ENCODE measurements at places on chromosomes 12 and 14.

DNA sequence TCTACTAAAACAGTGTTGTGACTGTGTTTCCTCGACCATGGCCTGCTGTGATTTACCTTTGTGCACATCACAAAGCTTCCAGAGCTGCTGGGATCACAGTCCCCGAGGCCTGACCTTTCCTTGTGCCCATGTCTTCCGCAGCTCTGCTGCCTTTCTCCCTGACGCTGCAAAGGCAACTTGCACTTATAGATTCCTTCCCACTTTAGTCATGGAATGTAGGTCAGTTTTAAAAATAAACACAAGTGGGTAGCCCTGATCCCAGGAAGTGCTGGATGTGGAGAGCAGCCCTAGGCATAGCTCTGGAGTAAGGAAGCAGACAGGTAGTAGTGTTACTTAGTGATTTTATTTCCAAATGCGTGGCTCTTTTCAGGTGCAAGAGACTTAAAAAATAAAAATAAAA lies 825.7 kb downstream of the AACS start:
- DNase-seq = no peak

- DNase-seq = no peak
Observed at GRCh38 chr12:59619461-59620240, 23.8 kb downstream of the SLC16A7 start.

GRCh38 chr12:116712458-116713303 lies 25.2 kb downstream of the SPRING1 start:
- DNase-seq = no peak

DNA sequence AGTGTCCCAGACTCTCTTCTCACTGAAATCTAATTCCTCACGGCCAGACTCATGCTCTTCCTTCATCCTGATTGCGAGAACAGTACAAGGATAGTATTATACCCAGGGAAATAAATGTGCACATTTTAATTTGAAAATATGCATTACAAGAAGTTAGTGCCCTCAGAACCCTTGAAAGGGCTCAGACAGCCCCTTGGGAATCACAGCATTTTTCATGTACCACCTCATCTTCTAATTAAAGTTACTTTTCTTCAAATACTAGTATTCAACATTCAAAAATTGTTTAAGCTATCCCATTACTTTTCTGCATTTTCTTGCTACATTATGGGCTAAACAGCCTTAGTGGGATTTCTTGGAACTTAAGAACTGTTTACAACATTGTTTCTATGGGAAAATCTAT lies 1.7 kb upstream of the APPL2 start:
- no peak for DNase-seq

All from mesenchymal stem cell (in vitro differentiated cells and primary cell).